Right renal pelvis (tissue), 4 donors: ENCODE measurements at places on chromosomes 3 and 15.

DNA sequence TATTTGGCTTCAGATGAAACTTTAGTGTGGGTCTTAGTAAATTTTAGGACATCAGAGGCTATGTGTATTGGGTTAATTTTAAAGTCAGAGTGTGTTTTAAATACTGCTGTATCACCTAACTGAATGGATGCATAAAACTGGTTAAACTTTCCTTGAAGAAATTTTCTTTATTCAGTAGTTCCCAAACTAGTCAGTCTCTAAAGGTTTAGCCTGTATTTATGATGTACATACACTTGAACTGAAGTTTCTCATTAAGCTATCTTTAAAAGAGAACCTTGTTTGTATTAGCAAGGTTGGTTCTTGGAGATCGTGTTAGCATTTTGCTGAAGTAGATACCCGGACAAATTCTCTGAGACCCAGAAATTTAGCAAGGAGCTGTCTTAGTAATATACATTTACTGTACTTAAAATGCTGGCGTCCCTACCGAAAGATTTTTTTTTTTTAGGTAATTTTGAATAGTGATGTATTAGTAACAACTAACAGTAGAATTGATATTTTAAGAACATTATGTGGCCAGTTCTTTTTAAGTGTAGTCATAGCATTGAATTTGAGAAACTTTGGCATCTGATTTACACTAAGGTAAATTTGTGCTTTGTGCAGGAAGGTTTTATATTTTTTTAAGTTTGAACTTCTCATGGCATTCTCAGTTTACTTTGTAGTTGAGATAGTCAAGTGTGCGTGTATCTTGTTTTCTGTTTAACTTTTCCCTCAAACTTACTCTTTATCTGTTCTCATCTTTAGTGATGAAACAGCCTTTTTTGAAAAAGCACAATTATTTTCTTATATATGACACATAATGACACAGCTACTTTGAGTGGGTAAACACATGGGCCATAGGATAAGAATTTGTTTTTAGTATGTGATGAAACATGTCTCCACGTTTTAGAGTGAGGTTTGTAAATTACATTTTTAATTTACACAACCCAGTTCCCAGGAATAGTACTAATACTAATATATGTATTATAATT, 2.9 kb downstream of the DIPK2A start:
- DNase-seq = no peak

- no peak for DNase-seq
These were observed 401.3 kb upstream of the CFAP20DC start for GRCh38 chr3:59450946-59451763.

DNA sequence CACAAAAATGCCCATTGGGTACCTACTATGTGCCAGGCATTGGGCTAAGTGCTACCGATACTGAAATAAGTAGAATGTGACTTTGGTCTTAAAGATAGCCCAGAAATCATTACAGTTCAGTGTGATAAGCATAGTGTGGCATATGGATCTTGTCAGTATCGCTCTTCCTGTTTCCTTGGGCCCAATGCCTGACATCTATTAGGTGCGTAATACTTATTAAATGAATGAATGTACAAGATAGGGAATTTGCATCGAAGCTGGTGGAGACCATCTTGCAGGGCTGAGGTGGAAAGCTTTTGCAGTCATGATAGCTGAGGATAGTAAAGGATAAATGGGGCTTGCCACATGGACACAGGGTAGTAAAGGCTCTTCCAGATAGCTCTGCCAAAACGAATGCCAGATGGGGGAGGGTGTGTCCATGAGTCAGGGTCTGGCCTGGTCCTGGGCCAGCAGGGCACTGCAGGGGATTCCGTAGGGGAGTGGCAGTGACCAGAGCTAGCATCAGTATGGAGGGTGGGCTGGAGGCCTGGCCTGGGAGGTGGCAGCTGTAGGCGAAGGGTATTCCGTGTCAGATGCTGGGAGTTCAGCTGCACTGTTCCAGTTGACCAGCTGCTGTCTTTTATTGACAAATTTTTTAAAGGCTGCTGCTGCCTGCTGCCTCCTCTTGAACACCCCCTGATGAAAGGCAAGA, 23.5 kb downstream of the TSEN2 start:
- no peak for DNase-seq

- no peak for DNase-seq
These were observed 2.7 kb downstream of the MSL2 start for GRCh38 chr3:136193278-136194054.

GRCh38 chr15:66951531-66952320, 113.7 kb upstream of the SMAD3 start:
- DNase-seq = no peak

DNA sequence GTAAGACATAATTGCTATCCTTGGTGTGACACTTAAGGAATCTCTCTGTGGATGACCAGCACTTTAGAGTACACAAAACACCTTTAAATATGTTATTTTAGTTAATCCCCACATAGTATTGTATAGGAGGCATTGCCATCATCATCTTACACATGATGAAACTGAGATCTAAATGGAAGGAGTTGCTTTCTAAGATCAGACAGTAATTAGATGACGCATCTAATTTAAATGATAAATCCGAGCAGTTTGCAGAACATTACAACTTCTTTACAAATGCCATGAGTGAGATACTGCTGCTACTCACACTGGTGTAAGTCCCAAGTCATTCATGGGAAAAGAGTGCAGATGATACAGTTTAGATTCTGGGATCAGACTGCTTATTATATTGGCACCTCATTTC, 431.9 kb downstream of the MFSD1 start:
- no peak for DNase-seq

DNA sequence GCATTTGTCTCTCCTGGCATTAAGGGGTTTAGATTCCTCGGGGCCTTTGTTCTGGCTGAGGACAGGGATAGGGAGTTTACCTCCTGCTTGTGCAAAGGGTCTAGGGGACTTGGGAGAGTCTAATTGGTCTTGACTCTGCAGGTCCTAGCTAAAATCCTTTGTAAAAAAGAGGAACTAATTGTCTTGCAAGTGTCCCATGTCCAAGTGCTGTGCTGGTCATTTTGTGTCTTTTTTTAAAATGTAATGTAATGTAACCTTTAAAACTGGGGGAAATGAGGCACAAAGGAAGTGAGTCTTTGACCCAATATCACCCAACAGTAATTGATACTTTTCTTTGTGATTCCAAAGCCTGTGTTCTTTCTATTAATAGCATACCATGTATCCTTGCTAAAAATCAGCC, 14.9 kb upstream of the C3orf80 start:
- DNase-seq = no peak

DNA sequence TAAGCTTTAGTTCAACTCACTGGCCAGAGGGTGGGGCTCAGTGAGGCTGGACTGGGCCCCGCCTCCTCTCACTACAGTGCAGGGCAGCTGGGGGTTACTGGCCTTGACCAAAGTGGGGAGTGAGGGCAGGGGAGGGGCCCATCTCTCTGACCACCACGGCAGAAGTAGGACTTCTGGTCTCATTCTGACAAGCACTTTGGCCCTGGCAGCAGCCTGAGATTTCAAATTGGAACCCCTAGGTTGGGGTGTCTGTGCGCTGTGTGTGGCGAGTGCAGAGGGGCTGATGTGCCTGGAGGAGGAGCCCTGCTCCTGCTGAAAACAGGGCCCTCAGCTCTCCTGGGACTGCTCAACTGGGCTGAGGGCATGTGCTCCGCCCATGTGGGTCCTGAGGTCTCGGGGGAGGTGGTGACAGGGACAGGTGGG, 60.3 kb upstream of the RPL32 start:
- DNase-seq = no peak

GRCh38 chr3:103706671-103707070, 1271.9 kb downstream of the ZPLD1 start:
- DNase-seq = no peak
